Activated naive CD4-positive, alpha-beta T cell (primary cell): ENCODE measurements at places on chromosomes 1 and 21.

- no peak for DNase-seq
Measured at GRCh38 chr1:19381261-19381660, 69.1 kb downstream of the SLC66A1 start.

DNA sequence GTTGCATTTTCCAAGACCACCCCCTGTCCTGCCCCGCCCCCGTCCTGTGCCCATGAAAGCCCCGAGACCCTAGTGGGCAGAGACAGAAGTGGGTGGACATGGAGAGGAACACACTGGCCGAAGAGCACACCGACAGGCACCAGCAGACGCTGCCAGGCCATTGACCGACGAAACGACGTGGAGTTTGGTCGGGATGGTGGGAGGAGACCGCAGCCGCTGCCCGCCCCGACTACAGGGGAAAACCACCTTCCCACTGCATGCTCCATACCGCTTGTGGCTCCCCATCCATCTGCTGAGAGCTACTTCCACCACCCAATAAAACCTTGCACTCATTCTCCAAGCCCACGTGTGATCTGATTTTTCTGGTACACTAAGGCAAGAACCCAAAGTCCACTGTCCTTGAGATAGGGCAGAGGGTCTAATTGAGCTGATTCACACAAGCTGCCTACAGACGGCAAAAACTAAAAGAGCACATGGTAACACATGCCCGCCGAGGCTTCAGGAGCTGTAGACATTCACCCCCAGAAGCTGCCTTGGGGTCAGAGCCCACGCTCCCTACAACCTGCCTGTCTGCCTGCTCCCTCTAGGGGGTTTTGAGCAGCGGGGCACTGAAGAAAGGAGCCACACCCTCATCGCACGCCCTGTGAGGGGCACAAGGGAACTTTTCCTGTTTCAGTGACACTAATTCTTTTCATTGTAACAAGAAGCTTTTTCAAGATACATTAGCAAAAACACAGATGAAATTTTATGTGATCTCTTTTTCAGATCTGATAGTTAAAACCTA lies 81.2 kb upstream of the RAB3GAP2 start:
- no peak for DNase-seq

GRCh38 chr1:167529829-167530474 lies 11.6 kb upstream of the CD247 start:
- no peak for DNase-seq

DNA sequence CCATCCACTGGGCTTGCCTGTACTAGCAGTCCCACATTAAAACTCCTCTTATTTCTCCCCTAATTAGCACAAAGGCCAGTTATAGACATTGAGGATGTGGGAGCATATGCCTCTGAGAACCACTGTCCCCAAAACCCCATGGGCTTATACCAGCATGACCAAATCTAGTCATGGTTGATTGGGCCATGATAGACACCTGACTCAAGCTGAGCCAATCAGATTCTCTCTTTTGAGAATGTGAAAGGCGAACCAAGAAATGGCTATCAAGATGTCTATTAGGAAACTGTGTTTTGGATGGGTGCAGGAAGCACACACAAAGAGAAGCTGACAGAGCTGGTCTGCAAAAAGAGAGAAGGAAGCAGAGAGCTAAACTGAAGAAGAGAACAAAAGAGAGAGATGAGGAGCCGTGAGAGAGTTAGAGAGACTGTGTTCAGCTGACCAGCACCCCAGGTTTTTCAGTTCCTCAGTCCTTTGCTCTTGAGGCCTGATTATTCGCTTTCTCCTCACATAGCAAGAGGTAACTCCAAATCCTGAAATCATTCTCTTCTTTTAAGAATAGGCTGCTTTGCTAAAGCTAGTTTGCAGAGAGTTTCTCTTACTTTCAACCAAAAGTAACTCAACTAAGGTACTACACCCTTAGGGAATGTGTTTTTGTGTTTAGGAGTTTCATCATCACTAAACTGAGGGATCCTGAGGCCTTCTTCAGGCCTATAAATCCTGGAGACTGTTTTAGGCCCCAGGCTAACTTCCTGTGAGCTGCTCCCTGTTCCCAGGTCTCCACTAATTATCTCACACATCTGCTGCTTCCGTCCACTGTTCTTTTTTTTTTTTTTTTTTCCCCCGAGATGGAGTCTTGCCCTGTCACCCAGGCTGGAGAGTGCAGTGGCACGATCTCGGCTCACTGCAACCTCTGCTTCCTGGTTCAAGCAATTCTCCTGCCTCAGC lies 7.9 kb upstream of the TIPRL start:
- DNase-seq = no peak

- DNase-seq = no peak
Measured at GRCh38 chr1:166972193-166972592, 3.1 kb downstream of the ILDR2 start.
